ENCODE measurements at places on chromosomes 16 and 17.

DNA sequence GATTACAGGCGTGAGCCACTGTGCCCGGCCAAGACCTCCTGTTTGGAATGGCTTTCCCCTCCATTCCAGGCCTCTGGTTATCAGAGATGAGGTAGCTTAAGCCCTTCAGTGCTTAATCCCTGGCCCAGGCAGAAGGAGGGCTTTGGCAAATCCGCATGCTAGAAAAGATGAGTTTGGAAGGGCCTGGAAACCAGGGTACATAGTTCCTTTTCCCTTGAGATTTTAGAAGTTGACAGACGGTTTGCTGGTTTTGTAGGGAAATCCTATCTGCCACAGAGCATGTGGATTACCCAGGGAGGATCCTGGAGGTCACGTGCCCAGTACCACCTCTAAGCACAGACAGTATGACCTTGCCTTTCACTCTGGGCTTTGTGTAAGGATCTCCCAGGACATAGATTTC lies 114.7 kb upstream of the CACNG3 start:
- DNase-seq, result no peak

DNA sequence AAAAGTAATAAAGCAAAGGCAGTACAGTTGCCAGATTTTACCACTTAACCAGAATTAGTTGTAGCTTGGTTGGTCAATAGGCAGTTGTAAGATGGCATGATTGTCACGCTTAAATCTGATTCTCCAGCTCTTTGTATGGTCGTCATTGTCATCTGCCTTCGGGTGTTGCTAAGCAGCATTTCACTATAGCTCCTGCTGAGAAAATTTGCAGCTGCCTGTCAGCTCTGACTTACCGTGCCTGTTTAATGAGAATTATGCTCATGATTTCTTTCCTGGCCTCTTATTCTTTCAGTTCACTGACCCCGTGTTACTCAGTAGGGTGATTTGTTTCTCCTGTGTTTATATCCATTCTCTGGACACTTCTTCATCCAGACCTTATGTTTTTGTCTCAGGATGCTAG lies 66.7 kb downstream of the TANGO6 start:
- no peak for DNase-seq

DNA sequence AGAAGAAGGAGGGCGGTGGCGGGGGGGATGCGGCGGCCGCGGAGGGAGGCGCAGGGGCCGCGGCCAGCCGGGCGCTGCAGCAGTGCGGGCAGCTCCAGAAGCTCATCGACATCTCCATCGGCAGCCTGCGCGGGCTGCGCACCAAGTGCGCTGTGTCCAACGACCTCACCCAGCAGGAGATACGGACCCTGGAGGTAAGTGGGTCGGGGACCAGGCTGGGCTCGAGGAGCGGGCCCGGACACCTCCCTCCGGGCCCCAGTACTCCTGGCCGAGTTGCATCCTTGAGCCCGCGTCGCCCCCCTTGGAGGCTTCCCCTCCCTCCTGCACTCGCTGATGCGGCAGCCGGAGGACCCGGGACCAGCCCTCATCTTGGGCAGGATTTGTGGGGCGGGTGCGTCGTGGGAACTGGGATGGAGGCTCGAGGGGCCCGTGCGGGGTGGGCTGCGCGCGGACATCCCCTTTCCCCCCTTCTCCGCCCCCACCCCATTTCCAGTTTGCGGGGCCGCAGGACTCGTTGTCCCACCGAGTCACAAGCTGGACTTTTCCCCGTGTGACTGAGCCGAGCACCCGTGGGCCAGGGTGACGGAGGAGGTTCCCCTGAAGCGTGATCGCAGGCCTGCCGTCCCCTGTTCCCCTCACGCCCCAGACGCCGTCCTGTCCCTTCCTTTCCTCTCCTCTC lies 572 bp downstream of the KSR1 start:
- no peak for DNase-seq

DNA sequence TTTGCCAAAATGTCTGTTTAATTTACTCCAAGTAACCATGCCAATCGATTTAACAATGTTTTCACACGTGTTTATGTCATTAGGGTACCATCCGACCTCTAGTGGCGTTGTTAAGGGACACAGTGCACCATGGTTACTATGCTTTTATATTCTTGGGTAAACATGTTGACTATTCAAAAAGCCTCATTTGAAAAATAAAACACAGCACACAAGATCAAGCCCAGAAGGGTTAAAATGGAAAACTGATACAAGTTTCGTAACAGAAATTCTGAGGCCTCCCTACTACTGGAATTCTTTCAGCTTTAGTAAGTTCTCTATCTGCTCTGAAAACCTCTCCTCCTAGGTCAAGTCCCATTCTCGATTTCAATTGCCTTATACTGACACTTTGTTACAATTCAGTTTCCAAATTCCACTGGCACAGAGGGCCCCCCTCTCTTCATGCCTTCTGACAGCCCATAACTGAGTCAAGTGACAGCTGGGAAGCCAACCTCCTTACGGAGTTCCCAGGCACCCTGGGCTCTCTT lies 2.1 kb downstream of the CFAP20 start:
- no peak for DNase-seq

DNA sequence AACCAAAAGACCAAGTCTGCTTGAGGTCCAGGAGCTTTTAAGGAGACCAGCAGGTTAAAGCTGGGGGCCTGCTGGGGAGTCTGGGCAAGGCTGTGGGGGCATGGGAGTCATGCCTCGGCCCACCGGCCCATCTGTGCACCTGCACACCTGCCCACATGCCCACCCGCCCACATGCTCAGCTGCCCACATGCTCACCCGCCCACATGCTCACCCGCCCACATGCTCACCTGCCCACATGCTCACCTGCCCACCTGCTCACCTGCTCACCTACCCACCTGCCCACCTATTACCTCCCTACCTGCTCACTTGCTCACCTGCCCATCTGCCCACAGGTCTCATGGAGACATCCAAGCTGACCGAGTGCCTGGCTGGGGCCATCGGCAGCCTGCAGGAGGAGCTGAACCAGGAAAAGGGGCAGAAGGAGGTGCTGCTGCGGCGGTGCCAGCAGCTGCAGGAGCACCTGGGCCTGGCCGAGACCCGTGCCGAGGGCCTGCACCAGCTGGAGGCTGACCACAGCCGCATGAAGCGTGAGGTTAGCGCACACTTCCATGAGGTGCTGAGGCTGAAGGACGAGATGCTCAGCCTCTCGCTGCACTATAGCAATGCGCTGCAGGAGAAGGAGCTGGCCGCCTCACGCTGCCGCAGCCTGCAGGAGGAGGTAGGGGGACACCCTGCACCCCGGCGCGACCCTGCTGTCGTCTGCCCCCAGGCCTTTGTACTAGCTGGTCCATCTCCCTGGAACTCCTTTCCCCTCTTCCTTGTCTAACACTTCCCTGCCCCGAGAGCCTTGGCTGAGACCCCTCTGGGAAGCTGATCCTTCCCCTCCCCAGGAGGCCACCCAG lies 14.0 kb downstream of the CARD14 start:
- DNase-seq, result no peak

- no peak for DNase-seq
These were observed 1044.6 kb downstream of the CDH11 start for GRCh38 chr16:64077242-64077641.

- no peak for DNase-seq
These were observed 34.9 kb upstream of the GSG1L start for GRCh38 chr16:28098171-28098958.

DNA sequence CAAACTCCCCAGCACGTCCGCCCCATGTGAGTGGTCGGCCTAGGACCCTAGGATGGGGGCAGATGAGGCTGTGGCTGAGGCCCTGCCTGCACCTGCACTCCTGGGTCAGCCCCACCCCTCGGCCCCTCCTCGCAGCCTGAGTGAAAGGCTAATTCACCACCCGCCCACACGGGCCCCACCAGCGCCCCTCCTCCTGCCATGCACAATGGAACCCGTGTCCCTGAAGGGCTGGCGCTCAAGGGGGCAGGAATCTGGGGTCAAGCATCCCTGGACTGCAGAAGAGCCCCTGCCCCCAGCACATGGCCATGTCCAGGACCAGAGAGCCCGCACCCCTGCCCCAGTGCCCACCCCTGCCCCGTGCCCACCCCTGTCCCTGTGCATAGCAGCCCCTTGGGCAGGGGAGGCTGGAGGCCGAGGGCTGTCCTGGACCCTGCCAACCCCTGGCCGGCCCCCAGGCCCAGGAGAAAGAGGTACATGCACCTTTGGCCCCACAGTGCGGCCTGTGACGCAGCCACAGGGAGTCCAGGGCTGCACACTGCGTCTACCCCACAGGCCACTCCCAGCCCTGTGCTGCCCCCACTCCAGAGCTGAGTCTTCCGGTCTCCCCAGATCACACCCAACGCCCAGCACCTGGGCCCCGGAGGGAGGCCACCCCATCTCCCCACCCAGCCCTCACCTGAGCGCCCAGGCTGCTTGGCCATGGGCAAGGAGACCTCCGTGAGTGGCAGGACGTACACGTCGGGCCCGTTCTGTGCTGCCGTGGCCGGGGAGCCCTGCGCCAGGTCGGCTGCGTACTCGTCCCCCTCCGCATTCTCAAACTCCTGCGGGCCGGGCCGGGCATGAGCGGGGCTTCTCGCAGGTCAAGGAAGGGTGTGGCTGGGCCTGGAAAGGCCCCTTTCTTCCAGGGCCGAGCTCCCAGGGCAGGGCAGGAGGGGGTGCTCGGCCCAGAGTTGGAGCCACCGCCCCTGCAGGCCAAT lies 34.6 kb upstream of the PVALEF start:
- DNase-seq, result no peak

DNA sequence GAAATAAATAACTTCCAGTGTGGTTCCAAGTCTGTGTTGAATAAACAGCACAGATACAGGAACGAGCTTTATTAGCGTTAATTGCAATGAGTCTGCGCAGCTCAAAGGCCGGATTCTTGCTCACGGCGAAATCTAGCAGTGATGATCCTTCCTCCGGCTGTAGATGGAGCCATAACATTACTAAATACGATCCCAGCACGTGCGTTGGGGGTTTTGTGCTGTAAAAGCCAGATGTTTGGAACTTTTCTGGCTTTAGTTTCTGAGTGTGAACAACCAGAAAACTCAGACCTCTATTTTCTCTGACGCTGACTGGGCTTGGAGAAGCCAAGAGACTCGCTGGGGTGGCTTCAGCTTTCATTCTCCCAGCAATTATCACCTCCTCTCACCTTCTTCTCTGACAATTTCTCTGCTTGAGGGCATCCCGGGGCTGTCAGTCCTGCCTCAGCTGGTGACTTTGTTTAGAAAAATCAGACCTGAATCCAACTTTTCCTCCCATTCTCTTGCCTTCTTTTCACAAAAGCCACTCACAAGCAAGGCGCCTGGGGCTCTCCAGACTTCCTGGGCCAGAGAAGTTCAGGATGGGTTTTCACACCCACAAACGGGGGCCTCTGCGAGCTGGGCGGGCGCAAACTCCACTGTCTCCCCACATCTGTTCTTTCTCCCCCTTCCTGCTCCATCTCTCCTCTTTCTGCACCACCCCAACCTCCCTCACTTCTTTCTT lies 47.1 kb upstream of the AKTIP start:
- peak; percentile 6 for DNase-seq

DNA sequence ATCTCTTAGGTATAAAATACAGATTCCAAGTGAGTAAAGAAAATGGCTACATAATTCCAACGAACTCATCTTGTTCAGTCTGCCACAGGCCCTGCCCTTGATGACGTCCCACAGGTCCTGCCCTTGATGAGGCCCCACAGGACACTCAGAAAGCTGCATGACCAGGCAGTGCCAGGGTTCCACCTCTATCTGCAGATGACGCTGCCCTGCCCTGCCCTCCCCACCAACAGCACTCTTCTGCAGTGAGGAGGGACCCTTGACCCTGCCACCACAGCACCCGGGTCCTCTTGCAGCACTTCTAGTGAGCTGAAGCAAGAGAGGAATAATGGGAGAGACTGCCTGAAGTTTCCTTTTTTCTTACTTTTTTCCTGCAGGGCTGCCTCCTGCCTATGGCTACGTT lies 118.4 kb downstream of the VPS53 start:
- DNase-seq, result no peak

GRCh38 chr17:16989953-16990860 lies 18.3 kb upstream of the TNFRSF13B start:
- no peak for DNase-seq

DNA sequence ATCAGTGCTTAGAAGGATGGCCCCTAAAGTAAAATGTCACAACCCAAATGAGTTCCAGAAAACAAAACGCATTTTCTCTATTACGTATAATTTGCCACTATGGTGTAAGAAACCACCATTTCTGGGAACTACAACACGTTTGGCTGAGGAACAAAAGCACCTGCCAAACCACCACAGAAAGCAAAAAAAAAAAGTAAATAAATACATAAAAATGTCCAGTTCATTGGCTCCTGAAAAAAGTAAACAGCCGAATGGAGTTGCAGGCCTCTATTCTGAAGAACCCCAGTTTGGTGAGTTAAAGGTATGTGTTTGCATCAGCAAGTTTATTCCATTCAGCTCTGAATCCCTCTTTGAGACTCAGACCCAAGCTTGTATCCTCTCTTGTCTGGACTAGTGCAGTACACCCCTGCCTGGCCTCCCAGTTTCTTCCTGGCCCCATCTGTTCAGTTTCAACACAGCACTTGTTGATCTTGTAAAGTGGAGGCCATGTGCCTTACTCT lies 36.9 kb downstream of the ERN1 start:
- DNase-seq, result no peak

DNA sequence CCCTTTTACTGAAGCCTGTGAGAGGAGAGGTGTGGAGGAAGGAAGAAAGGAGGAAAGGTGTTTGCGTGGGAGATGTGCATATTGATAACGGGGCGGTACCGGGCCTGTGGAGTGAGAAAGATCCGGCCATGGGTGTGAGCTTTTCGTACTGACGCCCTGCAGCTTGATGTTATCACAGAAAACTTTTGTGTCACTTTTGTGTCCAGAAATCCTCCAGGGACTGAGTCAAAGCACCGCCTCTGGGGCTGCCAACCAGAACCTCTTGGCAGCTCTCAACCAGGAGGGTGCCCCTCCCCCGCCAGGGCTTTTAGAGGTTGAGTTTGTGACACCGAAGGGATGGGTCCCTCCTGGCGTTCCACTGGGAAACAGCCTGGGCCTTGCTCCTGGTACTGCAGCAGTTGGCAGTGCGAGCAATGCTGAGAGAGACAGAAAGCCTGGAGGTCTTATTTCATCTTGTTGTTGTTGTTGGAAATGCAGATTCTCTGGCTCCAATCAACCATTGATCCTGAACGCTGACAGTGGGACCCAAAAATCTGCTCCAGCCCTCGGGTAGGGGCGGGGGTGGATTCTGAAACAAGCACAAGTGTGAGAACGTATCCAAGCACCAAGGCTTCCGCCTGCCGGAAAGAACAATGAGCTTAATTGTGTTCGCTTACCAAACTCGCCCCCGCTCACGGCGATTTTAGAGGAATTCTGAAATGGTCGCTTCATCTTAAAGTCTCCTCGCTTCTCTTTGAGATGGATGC lies 65.0 kb downstream of the CRISPLD2 start:
- no peak for DNase-seq

DNA sequence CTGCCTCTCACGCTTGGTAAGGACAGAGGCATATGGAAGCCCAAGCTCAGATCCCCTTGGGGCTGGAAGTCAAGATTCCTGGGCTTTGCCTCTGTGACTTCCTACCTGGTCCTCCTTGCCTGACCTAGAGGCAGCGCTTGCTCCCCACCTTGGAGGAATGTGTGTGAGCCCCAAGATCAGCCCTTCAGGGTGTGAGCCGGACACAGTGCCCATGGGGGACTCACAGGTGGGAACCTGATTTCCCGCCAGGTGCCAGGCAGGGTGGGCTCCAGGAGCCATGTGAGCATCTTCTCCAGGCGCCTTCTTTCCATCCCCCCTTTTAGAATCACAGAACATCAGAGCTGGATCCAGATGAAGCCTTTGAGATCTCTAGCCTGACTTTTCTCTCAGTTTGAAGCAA lies 10.2 kb downstream of the CD300LG start:
- no peak for DNase-seq
